ENCODE measurements at places on chromosomes 3 and 15. TPM values are rescaled to one million over a fixed set of nuclear protein-coding genes. Genes with fewer than 3 reads are reported as not detected.

The STRIT1 gene
- not detected for total RNA-seq

The SAMD7 gene
- not detected for total RNA-seq

- H3K27ac ChIP-seq: no peak overlapping the region
- H3K4me1 ChIP-seq: no peaks in the 10 kb centered on the region
- H3K36me3 ChIP-seq: no peaks in the 10 kb centered on the region
- H3K27me3 ChIP-seq: no peaks in the 10 kb centered on the region
Measured at GRCh38 chr3:190534986-190535385, 21.1 kb downstream of the IL1RAP start.

DNA sequence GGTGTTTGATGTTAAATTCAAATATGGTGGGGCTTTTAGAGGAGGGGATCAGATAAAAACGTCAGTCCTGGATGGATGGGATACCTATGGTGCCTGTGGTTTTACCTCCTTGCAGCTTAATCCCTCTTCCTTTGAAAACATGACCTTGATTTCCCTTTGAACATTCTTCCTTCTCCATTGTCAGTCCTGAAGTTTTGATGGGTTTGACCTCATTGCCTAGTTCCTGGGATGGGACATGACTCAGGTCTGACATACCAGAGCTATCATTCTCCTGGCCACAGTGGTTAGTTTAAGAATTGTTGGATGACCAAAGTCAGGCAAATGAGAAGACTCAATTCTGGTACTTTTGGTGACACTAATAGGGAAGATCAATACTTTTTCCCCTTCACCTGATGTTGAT lies 87.2 kb downstream of the PRICKLE2 start:
- H3K36me3 ChIP-seq: peaks cover 5% of the 10 kb centered on the region
- H3K4me3 ChIP-seq: no peak overlapping the region
- H3K27ac ChIP-seq: no peak overlapping the region
- peaks cover 5% of the 10 kb centered on the region for H3K27me3 ChIP-seq
- DNase-seq: no peak

DNA sequence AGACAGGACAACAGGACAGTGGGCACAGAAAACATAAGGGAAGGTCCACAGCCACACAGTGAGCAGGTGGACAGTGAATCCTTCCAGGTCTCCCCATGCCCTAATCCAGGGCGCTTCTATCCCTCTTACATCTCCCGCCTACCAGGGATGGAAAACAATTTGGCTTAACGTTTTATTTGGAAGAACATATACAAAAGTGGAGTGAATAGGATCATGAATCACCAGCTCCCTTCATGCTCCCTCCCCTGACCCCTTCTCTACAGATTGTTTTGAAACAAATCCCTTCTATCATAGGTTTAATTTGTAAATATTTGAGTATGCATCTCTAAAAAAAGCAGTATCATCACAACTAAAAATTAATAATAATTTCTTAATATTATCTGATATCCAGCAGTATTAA lies 52.5 kb downstream of the CLDN11 start:
- peak overlapping the region; percentile 81 for H3K27ac ChIP-seq
- H3K36me3 ChIP-seq: no peaks in the 10 kb centered on the region
- no peak overlapping the region for H3K4me3 ChIP-seq
- DNase-seq: no peak
- peaks cover 2% of the 10 kb centered on the region for H3K27me3 ChIP-seq

DNA sequence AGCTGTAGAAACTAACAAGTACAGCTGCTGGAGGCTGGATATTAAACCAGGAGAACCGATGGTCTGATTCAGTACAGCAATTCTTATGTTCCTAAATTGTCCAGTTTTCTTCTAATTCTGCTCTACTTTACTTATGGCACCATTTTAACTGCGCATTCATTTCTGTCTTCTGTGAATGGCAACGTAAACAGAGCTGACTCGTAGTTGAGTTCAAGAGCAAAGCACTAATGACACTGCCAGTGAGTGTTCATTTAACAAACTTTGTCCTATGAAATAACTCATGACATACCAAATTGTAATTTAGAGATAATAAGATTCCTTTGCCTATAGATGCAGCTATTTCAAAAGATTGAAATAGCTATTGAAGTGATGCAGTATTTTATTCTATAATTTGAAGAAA lies 48.7 kb downstream of the BCHE start:
- H3K4me1 ChIP-seq: no peaks in the 10 kb centered on the region
- no peak for DNase-seq
- H3K27me3 ChIP-seq: no peaks in the 10 kb centered on the region

GRCh38 chr15:24933716-24934115 lies 21.1 kb upstream of the SNRPN start:
- no peak overlapping the region for H3K4me3 ChIP-seq
- H3K36me3 ChIP-seq: no peaks in the 10 kb centered on the region
- no peaks in the 10 kb centered on the region for H3K27me3 ChIP-seq
- no peak overlapping the region for H3K27ac ChIP-seq

DNA sequence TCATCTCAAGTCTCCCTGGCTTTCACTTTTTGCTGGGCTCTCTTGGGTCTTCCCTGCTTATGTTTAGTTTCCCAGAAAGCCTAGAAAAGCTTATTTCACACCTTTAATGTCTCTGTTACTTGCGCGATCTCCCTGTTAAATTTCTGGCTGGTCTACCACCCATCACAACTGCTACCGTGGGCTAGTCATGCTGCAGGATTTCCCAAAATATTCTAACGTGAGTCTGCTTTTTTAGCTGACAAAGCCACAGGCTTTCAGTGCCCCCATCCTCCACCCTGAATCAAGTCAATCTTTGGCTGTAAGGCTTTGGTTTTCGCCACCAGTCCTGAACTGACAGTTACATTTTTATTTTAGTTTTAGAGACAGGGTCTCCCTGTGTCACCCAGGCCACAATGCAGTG lies 74.1 kb downstream of the SUMF1 start:
- no peak for DNase-seq
- no peak overlapping the region for H3K4me3 ChIP-seq
- no peaks in the 10 kb centered on the region for H3K4me1 ChIP-seq
- no peaks in the 10 kb centered on the region for H3K36me3 ChIP-seq
- H3K27me3 ChIP-seq: no peaks in the 10 kb centered on the region

DNA sequence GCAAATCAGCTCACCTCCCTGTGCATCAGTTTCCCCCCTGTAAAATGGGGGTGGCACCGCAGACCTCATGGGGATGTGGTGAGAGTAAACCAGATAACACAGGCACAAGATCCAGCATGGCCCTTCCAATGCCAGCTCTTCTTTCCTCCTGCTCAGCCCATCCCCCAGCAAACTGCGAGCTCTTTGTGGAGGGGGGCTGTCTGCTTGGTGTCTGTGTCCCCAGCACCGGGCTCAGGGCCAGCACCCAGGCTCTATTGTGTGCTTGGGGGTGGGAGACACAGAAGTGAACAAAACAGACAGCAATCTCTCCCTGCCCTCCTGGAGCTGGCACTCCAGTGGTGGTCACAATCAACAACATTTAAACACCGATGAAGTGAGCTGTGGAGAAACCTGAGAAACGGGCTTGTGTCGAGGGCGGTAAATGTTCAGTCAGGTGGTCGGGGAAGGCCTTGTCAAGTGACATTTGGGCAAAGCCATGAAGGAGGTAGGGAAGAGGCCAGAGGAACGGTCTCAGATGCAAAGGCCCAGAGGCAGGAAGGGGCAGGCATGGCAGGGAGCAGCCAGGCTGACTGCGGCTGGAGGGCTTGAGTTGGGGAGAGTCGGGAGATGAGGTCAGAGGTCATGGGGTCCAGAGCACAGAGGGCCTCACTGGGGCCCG lies 28.4 kb downstream of the GRIP2 start:
- DNase-seq: peak; percentile 11
- no peaks in the 10 kb centered on the region for H3K36me3 ChIP-seq
- no peaks in the 10 kb centered on the region for H3K4me1 ChIP-seq
- H3K27me3 ChIP-seq: peaks cover 6% of the 10 kb centered on the region

DNA sequence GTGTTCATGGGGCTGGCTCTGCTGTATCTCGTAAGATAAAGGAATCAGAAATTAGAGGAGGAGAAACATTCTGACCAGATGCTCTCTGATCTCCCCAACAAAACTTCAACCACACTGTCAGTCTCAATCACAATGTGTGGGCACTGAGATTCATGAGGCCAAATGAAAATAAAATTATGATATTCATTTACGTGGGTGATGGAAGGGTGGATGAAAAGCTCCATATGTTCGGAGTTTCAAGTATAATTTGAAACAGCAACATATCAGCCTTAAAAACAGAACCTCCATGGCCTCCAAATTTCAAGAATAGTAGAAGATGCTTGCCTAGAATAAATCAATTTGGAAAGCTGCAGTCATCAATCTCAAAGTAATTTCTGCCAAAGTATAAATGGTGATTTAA lies 363.7 kb downstream of the MAGI1 start:
- peaks cover 18% of the 10 kb centered on the region for H3K4me1 ChIP-seq
- no peak overlapping the region for H3K27ac ChIP-seq

- no peaks in the 10 kb centered on the region for H3K4me1 ChIP-seq
- no peak overlapping the region for H3K27ac ChIP-seq
- H3K4me3 ChIP-seq: no peak overlapping the region
- no peak for DNase-seq
Measured at GRCh38 chr3:70400194-70400593, 87.8 kb upstream of the MDFIC2 start.

DNA sequence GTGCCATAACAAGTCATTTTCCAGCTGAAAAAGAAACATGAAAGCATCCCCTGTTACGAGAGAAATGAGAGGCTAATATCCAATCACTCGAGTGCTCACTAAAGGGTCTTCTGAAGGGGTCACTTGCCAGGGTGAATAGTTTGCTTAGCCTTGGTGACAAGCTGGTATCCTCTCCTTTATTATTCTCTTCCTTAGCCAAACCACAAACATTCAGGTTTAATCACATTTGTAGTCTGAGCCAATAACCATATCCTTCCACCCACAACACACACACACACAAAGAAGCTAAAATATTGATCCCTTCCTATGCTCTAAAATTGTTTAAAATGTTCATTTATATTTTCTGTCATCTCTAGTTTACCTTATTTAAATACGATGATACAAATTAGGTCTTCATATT lies 240.5 kb upstream of the TMCO5A start:
- no peak overlapping the region for H3K27ac ChIP-seq
- no peaks in the 10 kb centered on the region for H3K4me1 ChIP-seq
- DNase-seq: no peak
- H3K36me3 ChIP-seq: no peaks in the 10 kb centered on the region
